ENCODE measurements at places on chromosomes 4 and X.

DNA sequence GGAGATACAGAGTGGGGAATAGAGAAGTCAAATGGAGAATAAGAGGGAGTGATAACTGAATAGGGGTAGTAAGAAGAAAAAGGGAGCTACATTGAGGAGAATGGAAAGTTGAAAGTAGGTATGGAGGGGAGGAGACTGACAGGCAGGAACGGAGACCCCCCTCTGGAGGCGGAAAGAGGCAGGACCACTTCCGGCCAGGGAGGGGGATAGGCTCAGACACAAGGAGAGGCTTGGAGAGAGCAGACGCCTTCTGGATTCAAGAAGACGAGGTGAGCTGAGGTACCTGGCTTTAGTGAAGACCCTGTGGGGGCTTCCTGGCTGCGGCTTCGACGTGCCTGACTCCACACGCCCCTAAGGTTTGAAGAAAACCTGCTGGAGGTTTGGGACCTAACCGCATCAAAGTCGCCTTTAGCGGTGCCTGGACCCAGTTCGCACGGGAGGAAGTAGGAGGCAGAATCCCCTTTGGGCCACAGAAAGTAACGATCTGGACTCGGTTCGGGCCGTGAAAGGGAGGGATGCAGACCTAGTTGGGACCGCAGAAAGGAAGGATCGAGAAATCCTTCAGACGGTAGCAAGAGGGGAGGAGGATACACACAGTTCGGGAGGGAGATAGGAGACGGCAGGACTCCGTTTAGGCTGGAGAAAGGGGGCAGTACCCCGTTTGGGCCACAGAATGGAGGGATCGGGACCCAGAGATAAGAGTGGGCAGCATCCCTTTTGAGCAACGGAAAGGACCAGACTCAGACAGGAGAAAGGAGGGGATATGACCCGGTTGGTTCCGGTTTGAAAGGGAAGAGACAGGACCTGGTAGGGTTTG, at the start of gene TRO:
TRO (plus strand) TSS at position 215 of the 817 bp plus-strand sequence. CDS start 1,423 bp downstream, outside the sequence.
- no peak for DNase-seq

- no peak for DNase-seq
These were observed 90.8 kb upstream of the SHISA3 start for GRCh38 chr4:42306221-42307109.

DNA sequence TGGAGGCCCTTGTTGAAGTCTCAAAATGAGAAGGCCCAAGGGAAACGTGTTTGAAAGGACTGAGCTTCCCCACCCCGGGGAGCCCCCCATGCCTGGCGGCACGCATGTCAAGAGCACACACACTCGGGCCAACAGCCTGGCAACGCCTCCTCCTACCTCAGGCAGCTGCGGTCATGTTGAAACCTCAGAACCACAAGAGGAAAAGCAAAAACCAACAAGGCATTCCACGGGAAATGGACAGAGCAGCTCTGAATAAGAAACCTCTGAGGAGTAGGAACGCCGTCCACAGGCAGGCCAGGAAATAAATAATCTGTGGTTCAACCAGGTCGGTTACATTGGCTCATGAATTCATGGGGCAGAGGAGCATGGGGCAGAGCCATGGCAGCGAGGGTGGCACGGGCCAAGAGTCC, 95.7 kb upstream of the AFAP1 start:
- DNase-seq: no peak

- DNase-seq: no peak
These were observed 474.1 kb downstream of the PDGFC start for GRCh38 chr4:156497486-156497885.

DNA sequence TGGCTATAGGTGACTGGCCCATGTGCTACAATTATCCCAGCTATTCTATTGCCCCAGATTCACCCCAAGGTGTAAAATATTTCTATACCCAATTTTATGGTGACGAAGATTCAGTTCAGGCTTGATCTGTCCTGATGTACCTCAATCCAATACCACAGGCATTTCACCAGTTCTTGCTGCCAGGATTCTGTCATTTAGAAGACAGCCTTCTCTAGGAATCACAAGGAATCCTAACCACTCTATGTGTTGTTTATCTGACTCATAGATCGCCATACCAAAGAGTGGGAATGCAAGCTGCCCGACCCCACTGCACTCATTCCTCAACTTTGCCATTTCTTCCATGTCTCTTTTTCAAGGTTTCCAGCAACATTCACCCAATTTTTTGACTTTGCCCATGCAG, 355.0 kb upstream of the EMCN start:
- no peak for DNase-seq

- DNase-seq: no peak
These were observed 5.6 kb downstream of the HAND2 start for GRCh38 chr4:173524218-173525117.

GRCh38 chr4:1819284-1819683, 26.2 kb downstream of the FGFR3 start:
- DNase-seq: no peak

GRCh38 chr4:113603911-113604310, 157.6 kb downstream of the CAMK2D start:
- no peak for DNase-seq

GRCh38 chr4:94880956-94881355, 123.2 kb downstream of the BMPR1B start:
- DNase-seq: no peak

DNA sequence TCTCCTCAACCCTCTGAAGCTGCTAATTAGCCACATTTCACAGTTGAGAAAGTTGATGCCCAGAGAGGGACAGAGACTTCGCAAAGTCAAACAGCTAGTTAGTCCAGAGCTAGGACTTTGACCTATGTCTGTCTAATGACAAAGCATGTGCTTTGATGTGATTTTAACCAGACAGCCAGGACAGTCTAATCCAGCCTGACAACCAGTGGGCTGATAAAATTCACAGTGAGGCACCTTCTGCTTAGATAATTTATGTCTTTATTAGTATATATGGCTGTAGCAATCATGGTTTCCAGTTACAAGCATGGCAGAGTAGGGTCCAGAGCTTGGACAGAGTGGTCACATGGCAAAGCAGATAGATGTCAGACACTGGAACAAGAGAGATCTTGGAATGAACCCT, 133.6 kb upstream of the C1QTNF7 start:
- no peak for DNase-seq

GRCh38 chr4:1471443-1472147, 65.4 kb upstream of the NKX1-1 start:
- DNase-seq: no peak

GRCh38 chrX:499870-500364, 113.2 kb upstream of the PPP2R3B start:
- DNase-seq: no peak

DNA sequence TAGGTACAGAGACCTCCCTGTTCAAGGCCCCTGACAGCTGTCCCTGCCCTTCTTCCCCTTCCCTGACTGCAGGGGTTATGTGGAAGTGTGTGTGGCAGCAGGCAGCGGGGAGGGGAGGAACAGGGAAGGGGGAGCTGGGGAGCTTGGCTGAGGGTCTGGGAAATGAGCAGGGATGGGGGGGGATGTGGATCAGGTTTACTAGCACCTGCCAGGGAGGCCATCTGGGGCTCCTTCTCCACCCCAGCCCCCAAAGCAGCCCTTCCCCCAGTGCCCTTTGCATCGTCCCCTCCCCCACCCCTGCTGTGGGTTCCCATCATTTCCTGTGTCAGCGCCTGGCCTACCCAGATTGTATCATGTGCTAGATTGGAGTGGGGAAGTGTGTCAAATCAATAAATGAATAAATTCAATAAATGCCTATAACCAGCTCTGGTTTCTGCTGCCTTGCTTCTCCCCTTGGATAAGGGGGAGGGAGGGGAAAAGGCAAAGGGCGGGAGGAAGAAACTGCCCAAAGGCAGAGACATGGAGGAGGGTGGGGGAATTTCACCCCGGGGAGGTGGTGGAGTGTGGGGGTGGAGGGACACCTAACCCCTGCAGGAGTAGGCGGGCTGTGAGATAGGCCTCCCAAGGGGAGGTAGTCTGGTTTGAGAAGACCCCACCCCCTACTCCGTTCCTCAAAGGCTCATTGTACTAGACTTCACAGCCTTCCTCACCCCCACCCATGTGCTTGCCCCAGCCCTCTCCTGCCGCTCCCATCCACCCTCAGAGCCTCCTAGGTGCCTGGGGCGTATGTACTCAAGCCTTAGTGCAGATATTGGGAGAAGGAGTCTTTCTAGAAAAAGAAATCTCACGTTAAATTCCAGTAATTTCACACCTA, 3.2 kb downstream of the CXorf65 start:
- no peak for DNase-seq
